ENCODE measurements at places on chromosomes 6 and 20.

- DNase-seq = no peak
Measured at GRCh38 chr6:151772446-151772845, 35.0 kb upstream of the ESR1 start.

DNA sequence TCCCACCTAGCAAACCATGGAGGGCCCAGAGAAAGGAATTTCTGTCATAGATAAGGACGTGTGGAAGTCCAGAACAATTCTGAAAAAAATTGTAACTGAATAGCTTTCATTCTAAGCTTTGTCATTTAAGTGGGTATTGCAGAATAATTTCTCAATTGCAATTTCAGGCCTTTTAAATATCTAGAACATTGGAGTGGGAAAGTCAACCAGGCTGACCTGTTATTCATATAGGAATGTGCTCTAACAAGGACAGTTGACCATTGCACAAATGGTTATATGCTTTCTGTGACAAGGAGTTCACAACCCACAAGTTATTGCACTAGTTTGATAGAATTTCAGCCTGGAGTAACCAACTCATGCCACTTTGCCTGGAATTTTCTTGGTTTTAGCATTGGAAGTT lies 53.4 kb upstream of the OLIG3 start:
- no peak for DNase-seq

- no peak for DNase-seq
Measured at GRCh38 chr6:40805336-40805735, 218.2 kb upstream of the LRFN2 start.

GRCh38 chr6:112180095-112180820 lies 74.1 kb downstream of the LAMA4 start:
- peak; percentile 26 for DNase-seq

- DNase-seq = peak; percentile 4
Measured at GRCh38 chr6:90759664-90760063, 172.8 kb upstream of the MAP3K7 start.
